ENCODE measurements at places on chromosomes 1 and 21. TPM values are rescaled to one million over a fixed set of nuclear protein-coding genes. Genes with fewer than 3 reads are reported as not detected.

FCGR3B gene
- 0.04 TPM for polyA plus RNA-seq

DENND2C gene
- polyA plus RNA-seq: 35.6 TPM

LHX4 gene
- polyA plus RNA-seq: 0.28 TPM

MPZ gene
- polyA plus RNA-seq: 1.6 TPM

CYYR1 gene
- 4.0 TPM for polyA plus RNA-seq

KIF21B gene
- 0.28 TPM for polyA plus RNA-seq

S100B gene
- polyA plus RNA-seq: 2.3 TPM

RUNX3 gene
- polyA plus RNA-seq: 1.4 TPM

PLEKHN1 gene
- polyA plus RNA-seq: 35.6 TPM

ERI3 gene
- polyA plus RNA-seq: 15.1 TPM

DNM3 gene
- polyA plus RNA-seq: 0.53 TPM

OR2M3 gene
- polyA plus RNA-seq: not detected

NCF2 gene
- polyA plus RNA-seq: 3.4 TPM

OR14K1 gene
- not detected for polyA plus RNA-seq

EPHA10 gene
- 0.24 TPM for polyA plus RNA-seq

HPCAL4 gene
- polyA plus RNA-seq: 0.02 TPM

SPRR1B gene
- 2,433 TPM for polyA plus RNA-seq

HTR6 gene
- polyA plus RNA-seq: not detected

HFM1 gene
- polyA plus RNA-seq: 0.12 TPM

SERPINC1 gene
- not detected for polyA plus RNA-seq

PRMT2 gene
- polyA plus RNA-seq: 54.7 TPM

ZNF669 gene
- 2.0 TPM for polyA plus RNA-seq

S100A5 gene
- not detected for polyA plus RNA-seq

PBX1 gene
- 10.5 TPM for polyA plus RNA-seq

TINAGL1 gene
- 20.0 TPM for polyA plus RNA-seq

IL23R gene
- polyA plus RNA-seq: 0.01 TPM

All from esophagus (tissue), 2 donors.